NCI-H2029 treated with DMSO at 0.1 percent for 48 hours (cell line): ENCODE measurements at places on chromosomes 6 and 20.

DNA sequence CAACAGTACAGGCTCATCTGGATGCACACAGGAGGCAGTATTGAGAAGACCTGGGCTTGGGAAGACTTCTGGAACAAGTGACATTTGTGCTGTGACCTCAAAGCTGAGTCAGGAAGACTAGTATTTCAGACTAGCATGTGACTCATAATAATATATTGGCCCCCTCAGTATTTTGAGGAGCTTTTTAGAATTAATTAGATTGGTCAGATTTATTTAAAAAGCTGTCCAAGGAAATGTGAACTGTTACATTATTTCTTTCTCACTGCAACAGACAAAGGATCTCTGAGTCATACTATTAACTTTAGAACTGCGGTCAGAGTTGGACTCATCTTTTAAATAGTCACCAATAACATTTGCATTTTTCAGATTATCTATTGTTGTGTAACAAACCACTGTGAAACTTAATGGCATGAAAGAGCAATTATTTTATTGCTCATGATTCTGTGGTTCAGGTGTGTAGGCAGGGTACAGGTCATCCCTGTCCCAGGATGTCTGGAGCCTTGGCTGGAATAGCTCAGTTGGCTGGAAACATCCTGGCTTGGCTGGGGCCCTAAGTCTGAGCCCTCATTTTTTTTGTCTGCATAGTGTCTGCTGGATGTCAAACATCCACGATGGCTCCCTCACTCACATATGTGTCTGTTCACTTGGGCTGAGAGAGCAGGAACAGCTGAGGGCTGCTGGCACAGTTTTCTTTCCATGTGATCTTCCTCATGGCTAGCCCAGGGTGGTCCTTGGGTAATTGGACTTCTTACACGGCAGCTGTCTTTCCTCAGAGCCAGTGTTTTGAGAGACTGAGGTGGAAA lies 46.9 kb downstream of the MAP3K4 start:
- DNase-seq: no peak

DNA sequence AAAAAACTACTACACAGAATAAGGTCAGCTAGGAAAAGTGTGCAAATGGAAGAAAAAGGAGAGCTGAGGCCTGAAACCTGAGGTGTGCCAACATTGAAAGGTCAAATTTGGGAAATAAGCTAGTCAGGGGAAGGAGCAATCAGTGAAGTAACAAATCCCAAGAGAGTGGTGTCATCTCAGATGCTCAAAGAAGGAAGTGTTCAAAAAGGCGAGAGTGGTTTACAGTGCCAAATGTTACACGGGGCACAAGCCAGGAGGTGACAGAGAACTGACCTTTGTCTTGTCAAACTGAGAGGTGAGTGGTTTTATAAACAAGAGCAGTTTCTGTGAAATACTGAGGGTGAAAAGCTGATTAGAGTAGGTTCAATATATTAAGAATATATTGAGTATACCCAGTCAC lies 83.0 kb upstream of the TCF21 start:
- DNase-seq: no peak

- DNase-seq: no peak
These were observed 276.3 kb downstream of the KIF16B start for GRCh38 chr20:16296931-16297330.

DNA sequence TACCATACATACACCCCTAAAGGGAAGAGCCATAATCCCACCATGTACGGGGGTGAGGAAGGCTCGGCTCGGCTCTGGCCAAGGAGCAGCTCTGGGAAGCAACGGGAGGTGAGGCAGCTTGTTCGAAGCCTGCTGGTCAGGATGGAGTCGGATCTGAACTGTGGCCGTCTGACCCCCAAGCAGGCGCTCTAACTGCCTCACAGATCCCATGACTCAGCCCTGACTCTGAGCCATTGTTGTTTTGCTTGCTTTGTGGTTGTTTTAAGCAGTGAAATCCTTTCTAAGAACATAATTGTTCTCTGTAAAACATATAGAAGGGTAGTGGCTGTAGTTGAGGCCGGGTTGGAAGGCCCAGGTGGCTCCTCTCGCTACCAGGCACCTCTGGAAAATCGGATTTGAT lies 10.9 kb downstream of the C6orf132 start:
- no peak for DNase-seq

DNA sequence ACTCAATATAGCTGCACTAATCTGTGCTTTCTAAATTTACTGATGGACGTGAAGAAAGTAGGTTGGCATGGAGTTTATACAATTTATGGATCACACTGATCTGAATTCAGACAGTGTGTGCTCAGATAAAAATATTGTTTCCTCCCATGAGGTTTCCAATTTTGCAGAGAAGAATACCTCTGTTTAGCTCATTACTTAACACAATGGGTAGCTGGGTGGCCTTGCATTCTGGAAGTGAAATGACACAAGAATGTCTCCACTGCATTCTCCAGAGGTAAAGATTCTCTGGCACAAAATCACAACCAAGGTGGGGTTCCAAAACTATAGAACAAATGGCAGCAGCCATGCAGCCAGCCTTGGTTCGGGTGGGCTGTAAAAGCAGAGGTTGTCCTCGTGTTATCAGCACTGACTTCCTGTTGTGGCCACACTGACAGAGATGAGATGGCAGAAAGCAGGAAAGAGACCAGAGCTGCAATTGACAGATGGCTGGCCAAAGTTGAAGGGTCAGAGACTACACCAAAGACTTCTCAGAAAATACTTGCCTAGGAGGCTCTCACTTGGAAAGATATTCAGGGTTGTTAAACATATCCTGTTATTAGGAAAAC lies 50.2 kb downstream of the HDAC2 start:
- DNase-seq: no peak

GRCh38 chr6:34526992-34527728 lies 29.0 kb downstream of the SPDEF start:
- DNase-seq: peak; percentile 85

- DNase-seq: no peak
These were observed 81.7 kb upstream of the TENT5A start for GRCh38 chr6:81834141-81834681.

GRCh38 chr6:157885876-157886275 lies 62.8 kb downstream of the SNX9 start:
- no peak for DNase-seq

GRCh38 chr6:42446370-42446769 lies 5.4 kb downstream of the TRERF1 start:
- DNase-seq: no peak

- no peak for DNase-seq
These were observed 12.0 kb upstream of the PDCD2 start for GRCh38 chr6:170596426-170596825.
